Forelimb muscle (tissue), 1 donor: ENCODE measurements at places on chromosomes 2 and 18. TPM values are rescaled to one million over a fixed set of nuclear protein-coding genes. Genes with fewer than 3 reads are reported as not detected.

DNA sequence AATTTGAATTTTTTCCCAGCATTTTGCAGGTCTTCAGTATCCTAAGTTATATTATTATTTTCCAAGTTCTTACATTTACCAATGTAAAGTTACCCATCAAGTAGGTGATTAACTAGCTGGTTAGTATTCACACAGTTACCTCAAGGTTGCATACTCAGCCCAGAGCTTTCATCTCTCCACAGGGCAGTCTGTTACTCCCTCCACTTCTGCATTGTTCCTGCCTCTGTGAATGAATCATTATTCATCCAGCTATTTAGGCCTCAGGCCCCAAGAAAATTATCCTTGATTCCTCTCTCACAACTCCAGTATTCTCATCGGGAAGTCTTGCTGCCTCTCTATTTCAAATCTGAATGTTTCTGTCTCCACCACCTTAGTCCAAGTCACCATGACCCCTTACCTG lies 92.2 kb downstream of the SMC6 start:
- no peak for DNase-seq

DNA sequence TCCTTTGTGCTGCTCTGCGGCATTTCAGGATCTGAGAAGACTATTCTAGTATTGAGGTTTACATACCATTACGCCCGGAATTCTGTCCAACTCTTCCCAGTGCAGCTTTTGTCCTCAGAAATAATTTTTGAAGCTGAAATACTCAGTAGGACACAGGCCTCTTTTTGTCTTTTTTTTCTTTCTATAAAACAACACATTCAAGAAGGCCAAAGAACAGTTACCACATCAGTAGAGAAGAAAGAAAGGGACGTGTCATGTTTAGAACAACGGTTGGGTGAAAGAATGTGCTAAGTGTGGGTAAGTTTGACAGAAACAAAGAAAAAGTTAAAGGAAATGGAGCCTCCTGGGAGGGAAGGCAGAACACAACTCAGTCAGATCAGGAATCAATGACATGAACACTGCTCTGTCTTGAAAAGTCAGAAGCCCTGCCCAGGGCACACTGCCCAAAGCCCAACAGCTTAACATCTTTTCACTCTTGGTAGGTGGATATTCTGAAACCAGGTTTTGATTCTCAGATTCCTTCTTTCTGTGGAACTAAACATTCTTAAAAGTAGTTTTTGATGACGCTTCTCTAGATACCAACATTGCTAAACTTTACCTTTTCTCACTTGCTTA lies 198.6 kb upstream of the CWC22 start:
- no peak for DNase-seq

- DNase-seq = no peak
These were observed 166.3 kb upstream of the SERTAD2 start for GRCh38 chr2:64819774-64820688.

GRCh38 chr18:13165636-13166423 lies 52.7 kb upstream of the LDLRAD4 start:
- DNase-seq = no peak

- no peak for DNase-seq
These were observed 53.7 kb upstream of the APCDD1 start for GRCh38 chr18:10400534-10401307.

GRCh38 chr2:144374163-144374661 lies 145.7 kb downstream of the ZEB2 start:
- no peak for DNase-seq

DNA sequence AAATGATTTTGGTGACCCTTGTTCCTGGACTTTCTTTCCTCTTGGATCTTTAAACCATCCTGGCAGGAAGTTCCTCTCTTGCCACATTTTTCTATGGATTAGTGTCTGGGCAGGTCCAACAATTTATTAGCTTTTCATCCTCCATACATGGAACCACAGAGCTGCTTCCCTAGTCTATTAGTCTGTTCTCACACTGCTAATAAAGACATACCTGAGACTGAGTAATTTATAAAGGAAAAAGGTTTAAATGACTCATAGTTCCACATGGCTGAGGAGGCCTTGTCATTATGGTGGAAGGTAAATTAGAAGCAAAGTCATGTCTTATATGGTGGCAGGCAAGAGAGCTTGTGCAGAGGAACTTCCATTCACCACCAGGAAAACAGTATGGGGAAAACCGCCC lies 122.9 kb downstream of the DDX1 start:
- DNase-seq = no peak

GRCh38 chr18:58217052-58217451 lies 173.0 kb downstream of the NEDD4L start:
- DNase-seq = no peak

- DNase-seq = no peak
These were observed 12.1 kb downstream of the HK2 start for GRCh38 chr2:74845991-74846390.

- DNase-seq = no peak
These were observed 34.4 kb downstream of the APLF start for GRCh38 chr2:68501768-68502167.

DNA sequence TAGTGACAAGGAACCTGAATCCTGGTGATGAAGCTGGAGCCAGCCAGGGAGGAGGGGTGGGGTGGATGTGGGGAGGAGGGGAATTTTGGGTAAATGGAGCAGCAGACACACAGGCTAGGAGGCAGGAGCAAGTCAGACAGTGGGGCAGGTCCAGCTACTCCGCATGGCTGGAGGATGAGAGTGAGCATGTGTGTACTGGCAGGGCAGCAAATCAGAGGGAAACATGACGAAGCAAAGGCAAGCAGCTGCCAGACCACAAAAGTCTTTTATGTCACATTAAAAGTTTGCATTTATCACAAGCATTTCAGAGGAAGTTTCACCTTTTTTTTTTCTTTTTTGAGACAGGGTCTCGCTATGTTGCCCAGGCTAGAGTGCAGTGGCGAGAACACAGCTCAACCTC lies 11.9 kb upstream of the KIDINS220 start:
- DNase-seq = no peak

DNA sequence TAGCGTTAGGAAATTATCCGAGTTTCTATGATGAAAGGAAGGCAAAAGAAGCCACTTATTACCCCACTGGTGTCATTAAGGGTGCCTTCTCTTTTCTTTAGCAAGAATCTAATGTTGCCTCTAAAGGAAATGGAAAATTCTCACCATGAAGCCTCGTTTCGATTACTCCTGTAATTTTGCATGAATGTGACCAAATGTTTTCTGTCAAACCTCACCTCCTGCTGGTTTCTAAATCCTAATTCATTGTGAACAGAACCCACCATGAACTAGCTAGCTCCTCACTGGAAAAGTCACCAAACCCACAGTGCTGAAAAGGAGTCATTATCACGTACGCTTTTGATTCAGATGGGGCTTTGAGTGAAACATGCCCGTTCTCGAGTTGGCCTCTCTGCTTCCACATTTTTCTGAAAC lies 119.9 kb downstream of the COPS8 start:
- DNase-seq = no peak

DNA sequence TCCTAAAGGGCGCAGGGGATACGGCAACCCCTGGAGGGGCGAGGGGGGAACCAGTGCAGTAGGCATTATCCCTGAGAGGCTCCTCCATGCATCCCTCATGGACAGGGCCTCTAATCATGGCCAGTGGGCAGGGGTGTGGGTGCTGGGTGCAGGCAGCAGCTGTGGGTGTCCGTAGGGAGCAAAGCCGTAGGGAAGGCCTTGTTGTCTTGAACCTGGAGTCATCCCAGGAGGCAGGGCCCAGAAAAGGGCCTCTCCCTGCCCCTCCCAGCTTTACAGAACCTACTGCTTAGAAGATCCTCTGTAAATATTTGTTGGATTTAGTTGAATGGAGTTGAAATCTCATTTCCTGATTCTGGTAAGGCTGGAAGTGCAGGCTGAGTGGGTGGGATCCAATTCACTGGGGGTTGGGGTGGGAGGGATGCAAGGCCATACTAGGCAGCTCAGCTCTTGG lies 207.0 kb upstream of the HAAO start:
- no peak for DNase-seq

DNA sequence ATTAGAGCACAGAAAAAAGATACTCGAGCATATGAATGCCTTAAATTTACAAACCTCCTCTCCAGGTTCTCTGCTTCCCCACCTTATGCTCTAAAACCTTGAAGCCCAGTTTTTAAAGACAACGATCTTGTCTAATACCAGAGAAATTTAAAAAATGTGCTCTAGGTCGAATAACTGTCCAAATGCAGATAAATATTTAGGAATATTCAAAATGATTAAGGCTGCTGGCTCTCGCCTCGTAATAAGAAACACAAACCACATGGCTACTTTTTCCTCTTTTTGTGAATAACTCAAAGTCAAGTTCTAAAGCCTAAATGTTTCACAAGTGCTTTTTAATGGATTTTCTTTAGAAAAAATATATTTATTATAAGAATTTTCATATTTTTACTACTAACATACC lies 101.3 kb downstream of the SATB2 start:
- DNase-seq = no peak

GRCh38 chr2:201415149-201415548 lies 36.1 kb downstream of the TRAK2 start:
- DNase-seq = no peak

DNA sequence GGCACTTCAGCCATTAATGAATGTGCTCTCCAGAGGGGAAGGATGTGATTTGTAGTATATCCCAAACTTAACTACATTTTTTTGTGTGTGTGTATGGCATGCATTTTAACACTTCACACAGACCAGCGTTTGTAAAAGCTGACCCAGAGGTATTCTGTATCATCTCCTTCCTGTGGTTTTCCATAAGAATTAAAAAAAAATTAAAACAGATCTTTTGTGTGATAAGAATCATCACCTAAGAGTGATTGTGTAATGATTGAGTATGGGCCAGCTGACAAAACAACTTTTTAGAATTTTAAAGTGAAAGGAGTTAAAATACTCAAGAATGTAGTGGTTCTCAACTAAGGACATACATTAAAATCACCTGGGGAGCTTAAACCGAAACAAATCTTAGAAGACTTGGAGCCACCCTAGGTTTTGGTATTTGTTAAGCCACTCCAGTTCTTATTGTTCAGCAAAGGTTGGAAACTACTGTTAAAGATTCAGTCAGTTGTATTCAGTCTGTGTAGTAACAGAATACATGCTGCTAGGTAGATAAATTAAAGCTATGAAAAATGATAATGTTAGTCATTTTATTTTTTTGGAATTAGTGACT lies 120.1 kb downstream of the HAUS1 start:
- DNase-seq = no peak

GRCh38 chr2:122670897-122671296 lies 915.4 kb downstream of the TSN start:
- no peak for DNase-seq

- peak; percentile 34 for DNase-seq
These were observed 470.1 kb upstream of the RAB12 start for GRCh38 chr18:8139127-8139527.

DNA sequence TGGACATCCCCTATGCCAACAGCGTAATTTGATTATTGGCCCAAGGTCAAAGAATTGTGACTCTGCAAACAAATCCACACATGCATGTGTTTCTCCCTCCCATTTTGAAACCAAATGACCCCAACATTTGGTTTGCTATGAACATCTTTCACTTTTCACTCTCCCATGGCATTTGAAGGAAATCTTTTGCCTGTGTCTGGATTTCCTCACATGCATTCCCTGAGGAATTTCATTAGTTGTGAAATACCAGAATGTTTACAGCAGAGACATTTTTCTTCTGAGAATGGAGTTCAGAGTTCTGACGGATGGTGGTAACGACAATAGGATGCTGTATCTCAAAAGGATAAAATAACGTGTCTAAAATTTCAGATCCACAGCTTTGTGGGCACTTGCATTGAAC lies 60.3 kb upstream of the LMAN1 start:
- DNase-seq = no peak

DNA sequence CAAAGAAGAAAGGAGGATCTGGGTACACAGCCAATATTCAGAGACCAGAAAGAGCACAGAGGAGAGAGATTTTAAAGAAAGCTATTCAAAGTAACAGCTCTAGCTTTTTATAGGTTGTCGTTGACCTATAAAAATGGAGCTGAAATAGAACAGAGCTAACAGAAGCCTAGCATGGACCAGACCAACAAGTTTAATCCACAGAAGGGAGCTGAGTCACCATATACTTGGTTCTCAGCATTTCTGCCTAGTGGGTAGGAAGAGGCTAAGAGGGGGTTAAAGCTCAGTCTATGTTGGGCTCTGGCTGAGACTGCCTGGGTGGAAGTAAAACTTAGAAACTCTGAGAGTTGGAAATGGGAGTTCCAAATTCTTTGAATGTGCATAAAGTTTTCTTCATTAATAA lies 678.0 kb upstream of the CDH2 start:
- DNase-seq = no peak

GRCh38 chr2:49286045-49286444 lies 131.7 kb upstream of the FSHR start:
- no peak for DNase-seq

- DNase-seq = no peak
These were observed 7.6 kb upstream of the LPIN1 start for GRCh38 chr2:11738589-11739436.

GRCh38 chr2:180196419-180196977 lies 189.4 kb upstream of the CWC22 start:
- no peak for DNase-seq

DNA sequence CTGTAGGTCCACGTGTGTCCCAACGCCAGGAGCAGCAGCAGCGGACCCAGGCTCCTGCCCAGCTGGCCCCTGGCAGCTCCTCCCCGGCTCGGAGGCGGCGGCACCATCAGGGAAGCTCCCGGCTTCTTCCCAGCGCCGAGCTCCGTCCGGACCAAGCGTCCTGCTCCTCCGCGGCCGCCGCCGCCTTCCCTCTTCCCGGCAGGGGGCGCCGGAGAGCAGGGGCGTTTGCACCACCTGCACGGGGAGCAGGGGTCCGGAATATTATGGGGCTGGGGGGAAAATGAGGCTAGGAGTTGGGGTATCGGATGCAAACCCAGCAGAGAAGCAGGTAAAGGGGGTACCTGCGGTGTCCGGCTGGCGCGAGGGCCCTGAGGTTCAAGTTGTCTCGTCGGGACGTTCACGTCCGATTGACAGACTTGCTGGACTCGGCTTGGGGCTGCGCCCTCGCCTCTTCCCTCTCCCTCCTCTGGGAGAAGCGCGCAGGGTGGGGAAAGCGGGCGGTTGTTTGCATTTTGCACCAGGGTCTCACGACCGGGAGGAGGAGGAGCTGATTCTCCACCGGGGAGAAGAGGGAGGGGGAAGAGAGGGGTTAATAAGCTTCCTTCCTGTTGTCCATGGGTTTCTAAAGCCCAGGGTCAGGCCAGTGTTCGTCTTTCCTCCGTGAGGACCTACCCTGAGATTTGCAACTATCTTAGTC lies at the start of gene CCBE1:
Gene CCBE1, minus strand, starts transcription at position 188 of the 697 bp plus-strand sequence.
- DNase-seq = no peak

CENPA gene
- polyA plus RNA-seq = 3.5 TPM

INHBB gene
- polyA plus RNA-seq = 0.89 TPM

SAG gene
- polyA plus RNA-seq = 0.10 TPM

CHRNG gene
- 160 TPM for polyA plus RNA-seq

TRPM8 gene
- polyA plus RNA-seq = 0.25 TPM

MAB21L4 gene
- not detected for polyA plus RNA-seq

SKOR2 gene
- polyA plus RNA-seq = not detected

C1QL2 gene
- polyA plus RNA-seq = not detected
